Stimulated activated CD8-positive, alpha-beta memory T cell treated with anti-CD3 and anti-CD28 coated beads, Interleukin-7, amount 100 ng/mL, for 24 hours (primary cell): ENCODE measurements at places on chromosomes 2 and 18.

DNA sequence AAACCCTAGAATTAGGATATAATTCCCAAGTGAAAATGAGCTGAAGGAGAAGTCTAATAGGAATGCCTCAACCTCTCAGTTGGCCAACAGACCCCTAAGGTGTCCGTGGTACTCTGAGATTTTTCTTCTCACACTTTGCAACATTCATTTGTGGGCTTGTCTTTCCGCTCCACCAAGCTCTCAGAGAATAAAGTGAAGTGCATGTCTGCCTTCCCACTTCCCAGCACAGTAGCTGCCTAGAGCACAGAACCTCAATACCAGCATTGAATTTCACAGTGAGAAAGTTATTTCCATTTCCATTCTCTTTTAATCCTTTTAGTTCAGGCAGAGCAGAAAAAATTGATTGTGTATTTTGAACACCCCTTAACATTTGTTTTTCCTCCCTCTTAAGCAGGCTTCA, 451.8 kb downstream of the TGIF1 start:
- no peak for DNase-seq

GRCh38 chr2:120346026-120346666, at the start of gene INHBB:
Gene INHBB (plus strand): TSS chr2:120346136. CDS start chr2:120346189, 53 bp downstream.
- DNase-seq = no peak

- DNase-seq = no peak
These were observed 14.6 kb downstream of the TMEM177 start for GRCh38 chr2:119693567-119693966.

DNA sequence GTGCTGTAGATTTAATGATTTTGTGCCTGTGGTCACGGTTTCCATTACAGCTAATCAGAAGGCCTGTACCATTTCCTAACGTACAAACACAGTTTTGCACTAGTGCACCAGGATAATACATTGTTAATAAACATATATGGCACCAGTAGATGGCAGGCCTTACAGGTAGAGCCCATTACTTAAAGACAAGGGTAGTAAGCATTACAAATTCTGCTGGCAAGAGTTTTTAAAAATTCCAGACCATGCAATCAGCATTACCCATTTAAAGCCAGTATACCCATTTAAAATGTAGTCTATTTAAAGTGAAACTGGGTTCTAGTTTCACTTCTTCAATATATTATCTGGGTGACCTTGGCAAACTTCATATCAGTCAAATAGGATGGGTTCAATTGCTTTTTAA, 224.2 kb downstream of the NUP35 start:
- no peak for DNase-seq

- DNase-seq = no peak
These were observed 8.1 kb downstream of the MRPS5 start for GRCh38 chr2:95113464-95113863.

- no peak for DNase-seq
These were observed 39.6 kb upstream of the PGAP1 start for GRCh38 chr2:196966061-196966460.

GRCh38 chr2:59798687-59799232, 754.7 kb downstream of the BCL11A start:
- DNase-seq = no peak
